Activated CD4-positive, alpha-beta memory T cell treated with anti-CD3 and anti-CD28 coated beads for 36 hours (primary cell): ENCODE measurements at places on chromosomes 7 and 10.

DNA sequence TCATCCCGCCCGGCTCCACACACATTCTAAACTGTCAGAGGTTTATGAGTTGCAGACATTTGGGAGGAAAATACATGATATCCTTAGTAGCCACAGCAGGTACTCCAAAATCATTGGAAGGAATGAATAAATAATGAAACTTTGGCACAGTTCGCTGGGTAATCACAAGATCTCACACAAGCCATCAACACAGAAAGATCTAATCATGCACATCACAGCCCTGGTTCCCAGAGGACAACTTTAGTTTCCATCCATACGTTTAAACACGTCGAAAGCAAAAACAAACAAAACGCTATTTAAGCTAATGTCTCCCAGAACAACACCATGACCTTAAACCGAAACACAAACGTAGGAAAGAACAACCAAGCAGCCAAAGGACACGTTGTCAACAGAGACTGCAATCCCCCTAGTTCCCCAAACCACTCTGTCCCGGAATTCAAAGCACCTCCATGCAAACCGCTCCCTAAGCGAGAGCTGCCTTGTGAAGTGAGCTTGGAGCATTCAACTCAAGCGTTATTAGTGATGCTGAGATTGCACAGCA, 12.3 kb downstream of the SVIL start:
- no peak for DNase-seq

DNA sequence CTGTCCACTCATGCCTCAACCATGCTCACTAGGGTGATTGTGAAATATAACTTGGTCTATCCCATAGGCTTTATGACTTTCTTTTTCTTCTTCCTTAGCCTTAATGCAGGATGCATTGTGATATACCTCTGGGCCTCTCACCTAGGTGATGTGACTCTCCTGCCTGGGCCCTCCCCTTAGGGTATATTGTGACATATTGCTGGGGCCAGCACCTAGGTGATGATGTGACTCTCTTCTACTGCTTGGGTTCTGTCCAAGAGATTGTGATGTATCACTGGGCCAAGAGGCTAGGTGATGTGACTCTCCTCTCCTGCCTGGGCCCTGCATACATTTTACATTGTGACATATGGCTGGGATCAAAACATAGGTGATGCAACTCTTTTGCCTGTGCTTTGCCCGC, 14.7 kb upstream of the ZNF107 start:
- no peak for DNase-seq

- DNase-seq: no peak
These were observed 122.2 kb downstream of the GRM3 start for GRCh38 chr7:86765931-86766330.

- DNase-seq: no peak
These were observed 165.9 kb upstream of the PODXL start for GRCh38 chr7:131722371-131722770.

DNA sequence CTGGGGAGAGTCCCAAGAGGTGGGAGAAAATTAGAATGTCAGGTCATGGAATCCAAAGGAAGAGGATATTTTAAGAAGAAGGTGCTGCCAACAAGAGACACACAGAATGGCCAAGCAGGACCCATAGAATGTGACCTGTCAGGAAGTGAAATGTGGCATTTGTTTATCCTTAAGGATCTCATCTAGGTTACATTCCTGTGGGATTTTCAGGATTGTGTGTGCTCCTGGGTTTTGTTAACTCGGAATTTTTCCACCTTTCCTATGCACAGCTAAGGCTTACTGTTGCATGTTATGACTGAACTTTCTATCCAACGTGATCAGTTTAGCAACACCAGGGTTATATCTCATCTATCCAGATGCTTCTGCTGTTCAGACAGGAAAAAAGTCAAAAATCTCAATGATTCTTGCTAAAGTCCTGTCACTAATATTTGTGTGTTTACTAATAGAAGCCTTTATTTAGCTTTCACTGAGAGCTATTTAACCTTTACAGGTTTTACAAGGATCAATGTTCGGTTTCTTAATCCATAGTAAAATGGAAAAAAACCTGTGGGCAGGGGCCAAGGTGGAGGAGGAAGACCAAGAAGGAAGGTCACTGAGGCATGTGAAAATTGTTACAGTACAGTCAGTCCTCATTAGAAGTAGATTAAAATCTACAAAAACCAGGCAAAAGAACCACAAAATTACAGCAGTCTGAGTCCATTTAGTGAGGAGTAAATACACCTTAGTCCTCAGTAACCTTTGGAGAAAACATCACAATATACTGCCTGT, 437.8 kb upstream of the NPVF start:
- DNase-seq: no peak

GRCh38 chr7:71342202-71342601, 210.3 kb downstream of the GALNT17 start:
- DNase-seq: no peak

DNA sequence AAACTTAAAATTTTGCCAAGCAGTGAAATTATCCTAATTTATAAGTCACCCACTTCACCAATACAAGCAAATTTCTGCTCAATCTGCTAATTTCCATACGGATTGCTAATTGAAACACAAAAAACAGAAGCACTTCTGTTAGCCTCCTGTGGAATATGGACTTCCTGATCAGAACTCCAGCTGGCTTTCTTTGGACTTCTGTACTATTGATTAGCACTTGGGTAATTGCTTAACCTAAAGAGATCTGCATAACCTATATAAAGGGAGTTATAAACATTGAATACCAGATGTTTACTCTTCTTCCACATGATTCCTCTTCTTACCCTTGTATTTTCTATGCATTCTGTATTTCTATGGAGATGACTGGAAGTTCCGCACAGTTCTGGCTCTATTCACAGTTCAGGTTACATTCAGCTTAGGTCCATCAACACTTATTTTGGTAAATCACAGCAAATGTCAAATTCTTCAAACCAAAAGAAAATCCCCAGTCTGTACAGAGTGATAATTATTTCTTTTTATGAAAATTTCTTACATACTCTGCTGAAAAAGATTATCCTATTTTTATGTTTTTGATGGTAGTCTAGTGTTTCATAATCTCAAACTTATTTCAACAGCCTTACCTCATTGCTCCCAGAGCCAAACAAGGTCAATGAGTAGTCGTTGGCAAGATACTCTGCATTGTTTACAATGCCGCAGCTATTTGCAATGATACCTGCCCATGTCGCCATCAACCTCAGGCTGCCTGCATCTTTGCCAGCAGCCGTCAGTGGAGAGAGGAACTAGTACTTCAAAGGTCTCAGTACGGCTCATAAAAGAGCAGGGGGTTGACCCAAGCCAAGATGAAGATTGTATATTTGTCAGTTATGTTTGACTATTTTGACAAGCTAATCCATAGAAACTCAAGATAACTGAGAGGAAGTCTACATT, 225.6 kb downstream of the AHR start:
- no peak for DNase-seq

DNA sequence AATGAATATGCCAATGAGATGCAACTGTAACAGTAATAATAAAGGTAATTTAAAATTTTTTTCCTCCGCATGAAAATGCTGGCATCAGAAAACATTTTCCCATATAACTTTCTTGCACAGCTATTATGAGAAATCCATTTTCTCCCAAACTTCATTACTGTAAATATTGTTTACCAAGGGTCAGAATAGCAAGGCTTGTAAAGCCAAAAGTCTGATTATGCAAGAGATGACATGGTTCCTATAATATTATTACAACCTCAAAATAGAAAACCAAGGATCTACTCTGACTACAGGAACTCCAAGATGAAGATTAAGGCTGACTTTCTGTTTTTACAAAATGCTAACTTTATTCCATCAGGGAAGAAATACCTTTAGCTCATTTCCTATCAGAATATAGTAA, 162.7 kb upstream of the CDK1 start:
- DNase-seq: no peak

- peak; percentile 56 for DNase-seq
These were observed 13.7 kb downstream of the SRGN start for GRCh38 chr10:69101451-69102095.

DNA sequence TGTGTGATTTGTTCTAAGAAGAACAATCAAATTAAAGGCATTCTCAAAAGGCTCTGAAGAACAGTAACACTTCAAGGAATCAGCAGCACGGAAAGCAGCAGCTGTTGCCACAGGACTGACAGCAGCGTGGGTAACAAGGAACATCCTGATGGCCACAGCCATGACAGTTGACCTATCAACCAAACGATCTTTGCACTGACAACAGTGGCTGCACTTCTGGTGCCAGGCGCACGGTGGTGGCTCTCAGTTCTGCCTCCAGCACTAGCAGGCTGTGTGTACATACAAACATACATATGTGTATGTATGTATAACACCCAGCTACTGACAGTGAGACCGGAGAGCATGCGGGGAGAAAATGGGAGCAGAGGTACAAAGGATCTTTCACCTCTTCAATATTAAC, 114.1 kb downstream of the ZFAND4 start:
- DNase-seq: no peak

DNA sequence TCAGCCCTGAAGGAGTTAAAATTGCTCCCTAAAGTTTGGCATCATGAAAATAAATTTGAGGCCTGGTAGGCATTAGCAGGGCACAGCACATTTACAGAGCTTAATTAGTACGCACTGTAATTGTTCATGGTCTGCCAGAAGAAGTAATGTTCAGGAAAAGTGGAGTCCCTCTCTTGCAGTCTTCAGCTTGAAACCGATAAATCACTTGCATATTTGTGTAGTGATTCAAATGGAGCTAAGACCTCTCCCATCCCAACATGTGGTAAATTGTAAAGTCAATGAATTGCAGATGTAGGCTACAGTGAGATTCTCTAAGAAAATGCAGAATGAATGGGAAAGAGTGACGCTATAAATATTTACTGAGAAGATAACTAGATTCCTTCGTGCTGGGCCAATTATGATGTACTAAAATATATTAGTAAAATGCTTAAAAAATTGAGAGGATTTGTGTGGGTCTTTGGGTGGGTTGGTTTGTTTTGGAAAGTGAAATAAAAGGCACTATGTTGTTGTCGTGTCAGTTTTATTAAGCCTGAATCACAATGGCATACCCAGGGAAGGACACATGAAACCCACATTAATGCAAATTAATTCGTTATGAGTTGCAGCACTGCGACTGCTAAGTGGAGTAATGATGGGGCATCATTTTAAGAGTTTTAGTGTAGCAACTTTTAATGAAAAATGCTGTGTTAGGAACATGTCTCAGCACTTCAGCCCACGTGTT, 8.4 kb downstream of the TCF7L2 start:
- DNase-seq: no peak

GRCh38 chr7:29953726-29954347, 35.8 kb downstream of the SCRN1 start:
- no peak for DNase-seq

DNA sequence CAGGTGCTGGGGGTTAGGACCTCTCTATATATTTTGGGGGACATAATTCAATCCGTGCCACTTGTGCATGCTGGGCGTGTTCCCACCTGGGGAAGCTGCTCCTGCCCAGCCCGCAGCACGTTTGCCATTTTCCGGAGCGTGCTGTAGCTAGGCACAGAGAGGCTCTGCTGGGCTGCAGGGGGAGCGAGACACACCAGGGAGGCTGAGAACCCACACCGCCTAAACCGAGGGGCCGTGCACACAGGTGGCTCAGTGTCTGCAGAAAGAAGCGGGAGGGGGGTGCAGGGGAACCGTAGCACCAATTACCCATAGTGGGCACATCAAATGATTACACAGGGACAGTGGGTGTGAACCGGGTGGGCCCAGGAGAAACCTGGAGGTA, 27.0 kb downstream of the PRKAG2 start:
- DNase-seq: no peak

DNA sequence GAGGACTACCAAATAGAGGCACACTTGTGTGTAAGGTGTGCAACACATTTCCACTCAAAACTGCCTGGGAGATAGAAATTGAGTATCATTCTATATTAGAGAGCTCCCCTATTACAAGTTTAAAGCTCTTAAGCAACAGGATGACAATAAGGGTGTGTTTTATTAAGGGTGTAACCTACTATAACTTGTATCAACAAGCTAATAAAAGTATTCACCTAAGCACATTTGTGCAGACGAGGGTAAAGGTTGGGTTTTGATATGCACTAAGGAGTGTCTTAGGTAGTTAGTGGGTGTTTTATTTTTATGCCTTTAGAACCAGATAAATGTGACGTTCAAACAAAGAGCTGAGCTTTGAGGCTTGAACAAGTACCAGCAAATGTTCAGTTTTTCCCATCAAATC, 2.8 kb upstream of the FAM53B start:
- no peak for DNase-seq

DNA sequence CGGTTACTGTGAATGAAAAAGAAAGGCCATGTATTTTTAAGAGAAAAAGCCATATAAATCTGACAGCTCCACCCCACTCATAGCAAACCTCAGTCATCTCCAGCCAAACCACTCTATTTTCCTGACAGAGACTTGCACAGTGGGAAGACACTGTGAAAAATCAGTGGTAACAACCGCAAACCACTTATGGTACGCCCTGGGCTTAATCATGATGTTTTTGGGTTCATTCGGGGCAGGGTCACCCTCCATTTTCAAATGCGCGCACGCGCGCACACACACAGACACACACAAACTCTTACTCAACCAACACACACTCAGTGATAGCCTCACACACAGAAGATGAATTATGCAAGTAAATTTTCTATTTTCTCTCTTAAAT, 82.1 kb upstream of the HPS1 start:
- DNase-seq: no peak

DNA sequence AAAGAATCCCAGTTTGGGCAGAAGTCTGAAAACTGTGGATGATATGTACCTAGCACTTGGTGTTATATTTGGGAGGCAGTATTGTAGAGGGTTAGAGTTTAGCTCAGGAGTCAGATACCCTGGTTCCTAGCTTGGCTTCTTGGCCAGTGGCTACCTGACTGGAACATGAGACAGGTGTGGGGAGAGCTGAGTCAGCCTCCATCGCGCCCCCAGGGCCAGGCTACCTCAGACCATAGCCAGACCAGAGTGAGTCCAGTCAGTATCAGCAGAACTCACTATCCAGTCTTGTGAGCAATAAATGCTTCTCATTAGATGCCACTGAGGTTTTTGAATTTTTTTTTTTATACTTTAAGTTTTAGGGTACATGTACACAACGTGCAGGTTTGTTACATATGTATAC, 26.0 kb downstream of the CYP3A5 start:
- no peak for DNase-seq

- DNase-seq: no peak
These were observed 34.7 kb downstream of the SVIL start for GRCh38 chr10:29600067-29600466.

- peak; percentile 35 for DNase-seq
These were observed 56.4 kb upstream of the MTPN start for GRCh38 chr7:136033413-136034031.

DNA sequence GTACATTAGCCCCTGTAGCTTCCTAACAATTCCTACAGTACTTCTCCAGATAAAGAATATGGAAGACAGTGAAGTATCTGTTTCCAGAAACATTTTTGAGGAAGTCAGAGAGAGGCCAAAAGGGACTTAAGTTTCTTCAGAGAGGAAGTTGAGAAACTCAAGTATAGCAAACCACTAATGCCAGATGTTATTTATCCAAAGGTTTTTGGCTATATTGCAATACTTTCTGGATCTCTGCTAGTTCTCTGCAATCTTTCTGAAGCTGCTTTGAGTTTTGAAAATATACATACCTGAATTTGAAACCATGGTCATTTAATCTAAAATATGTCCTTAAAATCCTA, 64.7 kb downstream of the BICC1 start:
- DNase-seq: no peak

GRCh38 chr7:84490661-84491060, 296.1 kb upstream of the SEMA3A start:
- no peak for DNase-seq

- no peak for DNase-seq
These were observed 383.5 kb downstream of the POM121L12 start for GRCh38 chr7:53418834-53419482.
